Skin of body (tissue), 3 donors: ENCODE measurements at places on chromosomes 7 and 10. TPM values are rescaled to one million over a fixed set of nuclear protein-coding genes. Genes with fewer than 3 reads are reported as not detected.
A peak's percentile ranks its signal among the peaks of the same experiment; 100 is the strongest.

MLXIPL gene
- total RNA-seq: 22.3 TPM

GRCh38 chr7:74398426-74398825 lies 55.3 kb upstream of the GTF2IRD1 start:
- DNase-seq: no peak

GRCh38 chr7:53070883-53071282 lies 35.5 kb downstream of the POM121L12 start:
- no peak for DNase-seq

DNA sequence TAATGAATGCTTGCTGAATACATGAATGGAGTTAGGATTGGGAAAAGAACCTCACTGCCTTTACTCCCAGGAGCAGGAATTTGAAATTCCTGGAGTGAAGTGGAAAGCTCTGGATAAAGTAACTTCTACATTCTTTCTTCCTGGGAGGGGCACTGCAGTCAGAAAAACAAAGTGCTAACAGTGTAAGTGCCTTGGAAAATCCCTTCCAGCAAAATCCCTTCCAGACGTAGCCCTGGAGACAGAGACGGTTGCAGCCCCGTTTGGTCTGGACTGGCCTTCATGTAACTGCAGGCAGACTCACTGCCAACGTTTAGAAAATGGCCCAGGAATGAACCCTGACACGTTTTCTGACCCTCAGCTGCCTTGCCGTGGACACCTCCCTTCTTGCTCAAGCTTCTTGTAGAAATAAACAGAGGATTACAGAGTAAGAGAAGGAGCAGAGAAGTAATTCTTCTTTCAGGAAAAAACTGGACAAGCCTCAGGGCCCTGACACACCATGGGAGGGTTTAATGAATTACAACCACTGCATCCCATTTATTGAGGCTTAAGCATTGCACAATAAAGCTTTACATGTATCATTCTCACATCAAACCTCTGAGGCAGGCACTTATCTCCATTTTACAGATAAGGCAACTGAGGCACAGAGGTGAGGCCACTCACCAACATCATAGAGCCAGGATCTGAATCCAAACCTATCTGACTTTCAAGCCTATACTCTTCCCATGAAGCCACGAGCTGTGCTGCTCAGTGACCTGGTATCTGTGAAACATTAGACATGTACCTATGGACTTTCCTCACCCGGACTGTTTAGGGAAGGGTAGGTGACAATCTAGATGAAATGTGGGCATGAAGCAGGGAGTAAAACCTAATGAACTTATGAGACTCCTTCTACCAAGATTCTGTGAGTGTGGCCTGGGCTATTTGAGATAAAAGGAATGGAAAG lies 7.8 kb downstream of the ITPRIP start:
- peak; percentile 87 for DNase-seq
